ENCODE measurements at places on chromosomes 5 and 9. TPM values are rescaled to one million over a fixed set of nuclear protein-coding genes. Genes with fewer than 3 reads are reported as not detected.

- no peak for DNase-seq
Observed at GRCh38 chr5:95713960-95714710, 17.0 kb upstream of the RHOBTB3 start.

Gene C9orf40
- 2.0 TPM for total RNA-seq

Gene MELK
- total RNA-seq = 0.27 TPM

- no peak for DNase-seq
Observed at GRCh38 chr5:96609369-96609768, 52.8 kb upstream of the CAST start.

DNA sequence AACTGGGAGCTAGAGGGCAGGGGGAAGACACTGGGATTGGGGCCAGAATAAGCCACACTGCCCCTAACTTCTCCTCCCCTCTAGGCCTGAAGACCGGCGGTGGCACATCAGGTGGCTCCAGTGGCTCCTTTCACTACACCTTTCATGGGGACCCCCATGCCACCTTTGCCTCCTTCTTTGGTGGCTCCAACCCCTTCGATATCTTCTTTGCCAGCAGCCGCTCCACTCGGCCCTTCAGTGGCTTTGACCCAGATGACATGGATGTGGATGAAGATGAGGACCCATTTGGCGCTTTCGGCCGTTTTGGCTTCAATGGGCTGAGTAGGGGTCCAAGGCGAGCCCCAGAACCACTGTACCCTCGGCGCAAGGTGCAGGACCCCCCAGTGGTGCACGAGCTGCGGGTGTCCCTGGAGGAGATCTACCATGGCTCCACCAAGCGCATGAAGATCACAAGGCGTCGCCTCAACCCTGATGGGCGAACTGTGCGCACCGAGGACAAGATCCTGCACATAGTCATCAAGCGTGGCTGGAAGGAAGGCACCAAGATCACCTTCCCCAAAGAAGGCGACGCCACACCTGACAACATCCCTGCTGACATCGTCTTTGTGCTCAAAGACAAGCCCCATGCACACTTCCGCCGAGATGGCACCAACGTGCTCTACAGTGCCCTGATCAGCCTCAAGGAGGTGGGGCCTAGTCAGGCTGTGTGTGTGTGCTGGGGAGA lies 6.8 kb downstream of the DNAJB5 start:
- DNase-seq = no peak

DNA sequence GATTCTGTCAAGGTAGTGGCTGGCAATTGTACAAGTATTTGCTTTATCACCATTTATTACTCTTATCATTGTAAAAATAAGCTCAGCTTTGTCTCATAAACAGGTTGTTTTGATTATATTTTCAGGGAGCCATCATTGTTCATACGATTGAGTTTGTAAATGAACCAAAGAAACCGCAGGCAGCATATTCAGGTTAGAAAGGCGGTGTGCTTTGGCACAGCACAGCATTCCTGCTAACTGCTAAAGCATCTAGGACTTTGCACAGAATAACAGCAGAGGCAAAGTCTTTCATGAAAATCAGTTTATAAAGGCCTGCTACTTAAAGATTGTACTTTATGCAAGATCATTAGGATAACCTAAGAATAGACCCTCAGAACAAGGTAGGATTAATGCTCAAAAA lies 281.5 kb upstream of the SLC24A2 start:
- DNase-seq = no peak

DNA sequence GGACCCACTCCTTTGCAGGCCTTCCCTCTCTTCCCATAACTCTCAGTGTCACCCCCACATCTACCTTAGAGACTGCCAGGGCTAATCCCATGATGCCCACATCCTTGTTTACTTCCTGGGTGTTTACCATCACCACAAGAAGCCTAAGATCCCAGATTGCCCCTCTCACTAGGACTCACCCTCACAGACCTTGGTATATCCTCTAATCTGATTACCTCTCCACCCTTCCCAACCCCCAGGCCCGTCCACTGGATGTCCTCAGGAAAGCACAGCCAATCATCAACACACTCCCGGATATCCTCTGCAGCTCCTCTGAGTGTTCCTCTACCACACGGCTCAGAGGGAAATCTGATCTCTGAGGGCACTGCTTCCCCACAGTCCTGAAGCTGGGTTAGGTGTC lies 91.0 kb downstream of the FOXD1 start:
- DNase-seq = no peak

Gene KIF24
- total RNA-seq = 0.63 TPM

GRCh38 chr5:178536541-178537466 lies 53.4 kb downstream of the COL23A1 start:
- no peak for DNase-seq

Gene HAVCR2
- total RNA-seq = 3.1 TPM

Measured in left ventricle myocardium inferior (tissue), 1 donor.